GM13976 (cell line): ENCODE measurements at places on chromosomes 16 and 17.

- no peak for DNase-seq
These were observed 311.0 kb upstream of the TNRC6C start for GRCh38 chr17:77647531-77647930.

DNA sequence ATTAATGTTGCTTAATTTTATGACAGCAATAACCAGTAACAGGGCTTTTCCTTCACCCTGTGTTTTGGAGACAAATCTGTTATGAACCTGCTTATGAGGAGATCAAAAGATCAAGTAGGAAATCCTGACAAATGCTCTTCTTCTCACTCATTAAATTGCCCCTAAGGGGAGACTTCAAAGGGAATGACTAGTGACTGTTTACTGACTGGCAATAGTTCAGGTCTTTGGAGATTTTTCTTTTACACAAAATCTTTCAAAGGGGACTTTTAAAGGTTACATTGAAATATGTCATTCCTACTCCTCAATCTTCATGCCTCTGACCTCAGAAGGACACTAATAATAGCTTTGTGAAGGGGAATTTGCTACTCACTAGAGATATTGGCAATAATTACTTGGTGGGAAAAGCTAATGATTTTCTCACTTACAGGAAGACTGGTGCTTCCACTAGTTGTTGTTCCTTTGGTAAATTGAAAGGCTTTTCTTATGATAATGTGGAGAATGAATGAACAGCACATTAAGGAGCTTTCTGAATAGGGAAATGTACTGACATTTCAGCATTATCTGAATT lies 292.9 kb upstream of the CA10 start:
- no peak for DNase-seq

DNA sequence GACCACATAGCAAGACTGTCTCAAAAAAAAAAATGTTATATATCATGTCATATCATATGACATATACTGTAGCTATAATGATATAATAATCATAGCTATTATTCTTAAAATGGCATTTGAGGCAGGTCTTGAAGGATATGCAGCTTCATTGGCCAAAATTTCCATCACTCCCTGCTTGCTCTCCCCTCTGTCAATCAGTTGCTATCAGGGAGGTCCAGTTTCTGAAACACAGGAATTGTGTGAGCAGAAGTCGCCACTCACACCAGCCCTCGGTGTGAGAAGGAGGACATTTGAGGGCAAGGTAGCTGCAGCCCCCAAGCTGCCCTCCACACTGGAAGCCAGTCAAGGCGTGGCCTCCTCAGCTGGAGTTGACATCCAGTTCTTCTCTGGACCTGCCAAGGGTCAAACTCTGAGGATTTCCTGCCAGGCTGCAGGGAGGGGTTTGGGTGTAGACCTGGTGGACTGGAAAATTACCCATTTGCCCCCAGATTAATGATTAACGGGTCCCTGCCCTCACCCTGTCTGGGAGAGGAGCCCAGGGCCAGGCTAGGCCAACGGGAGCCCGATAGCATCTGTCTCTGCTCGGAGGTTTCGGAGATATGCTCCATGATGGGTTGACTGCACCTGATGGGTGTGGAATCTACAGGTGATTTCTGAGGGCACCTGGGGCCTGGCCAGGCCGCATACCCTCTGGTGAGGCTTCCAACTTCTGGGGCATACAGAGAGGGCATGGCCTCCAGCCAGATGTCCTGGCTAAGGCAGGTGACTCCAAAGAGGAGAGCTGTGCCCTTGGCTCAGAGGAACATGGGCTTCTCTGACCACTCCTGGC lies 18.8 kb downstream of the WNT9B start:
- DNase-seq, result no peak

- DNase-seq, result no peak
These were observed 22.4 kb downstream of the SOX9 start for GRCh38 chr17:72143245-72143644.

DNA sequence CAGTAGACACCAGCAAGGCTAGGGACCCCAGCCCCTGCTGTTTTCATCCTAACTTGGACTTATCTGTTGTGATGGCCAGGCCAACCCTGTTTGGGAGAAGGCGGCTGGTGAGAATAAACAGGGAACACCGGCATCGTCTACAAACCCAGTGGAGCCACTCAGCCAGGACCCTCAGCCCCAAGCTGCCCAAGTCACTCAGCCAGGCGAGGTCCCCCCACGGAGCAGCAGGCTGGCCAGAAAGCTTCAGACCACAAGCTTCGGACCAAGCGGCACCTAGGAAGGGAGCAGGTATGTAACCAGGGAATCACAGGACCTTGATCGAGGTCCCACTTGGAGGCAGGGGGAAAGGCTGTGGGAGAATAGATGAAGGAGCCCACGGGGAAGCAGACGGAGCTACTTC lies 23.4 kb downstream of the RBFOX3 start:
- DNase-seq, result no peak

- no peak for DNase-seq
These were observed 19.9 kb downstream of the ARL4D start for GRCh38 chr17:43418441-43419374.

DNA sequence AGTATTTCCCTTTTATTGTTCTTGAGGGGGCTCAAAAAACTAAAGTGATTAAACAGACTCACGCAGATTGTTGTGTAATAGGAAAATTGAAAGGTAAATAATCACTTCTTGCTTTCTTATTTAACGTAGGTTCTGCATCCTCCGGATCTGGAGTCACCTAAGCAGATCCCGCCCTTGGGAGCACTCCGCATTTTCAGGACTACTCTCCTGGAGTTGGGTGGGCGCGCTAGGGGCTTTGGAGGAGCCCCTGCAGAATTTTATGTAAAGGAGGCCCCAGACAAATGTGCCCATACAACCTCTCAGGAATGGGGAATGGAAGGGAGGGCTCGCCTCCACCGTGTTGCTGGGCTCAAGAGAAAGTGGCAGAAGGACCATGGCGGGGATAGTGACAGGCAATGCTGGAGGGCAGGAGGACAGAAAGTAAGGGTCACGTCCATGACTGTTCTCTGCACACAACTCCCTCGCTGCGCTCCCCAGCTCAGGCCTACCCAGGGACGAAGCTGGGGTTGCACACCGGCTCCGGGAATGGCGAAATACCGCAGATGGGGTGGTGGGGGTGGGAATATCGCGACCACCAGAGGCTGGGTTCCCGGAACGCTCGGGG lies 8.3 kb downstream of the MT2A start:
- no peak for DNase-seq

DNA sequence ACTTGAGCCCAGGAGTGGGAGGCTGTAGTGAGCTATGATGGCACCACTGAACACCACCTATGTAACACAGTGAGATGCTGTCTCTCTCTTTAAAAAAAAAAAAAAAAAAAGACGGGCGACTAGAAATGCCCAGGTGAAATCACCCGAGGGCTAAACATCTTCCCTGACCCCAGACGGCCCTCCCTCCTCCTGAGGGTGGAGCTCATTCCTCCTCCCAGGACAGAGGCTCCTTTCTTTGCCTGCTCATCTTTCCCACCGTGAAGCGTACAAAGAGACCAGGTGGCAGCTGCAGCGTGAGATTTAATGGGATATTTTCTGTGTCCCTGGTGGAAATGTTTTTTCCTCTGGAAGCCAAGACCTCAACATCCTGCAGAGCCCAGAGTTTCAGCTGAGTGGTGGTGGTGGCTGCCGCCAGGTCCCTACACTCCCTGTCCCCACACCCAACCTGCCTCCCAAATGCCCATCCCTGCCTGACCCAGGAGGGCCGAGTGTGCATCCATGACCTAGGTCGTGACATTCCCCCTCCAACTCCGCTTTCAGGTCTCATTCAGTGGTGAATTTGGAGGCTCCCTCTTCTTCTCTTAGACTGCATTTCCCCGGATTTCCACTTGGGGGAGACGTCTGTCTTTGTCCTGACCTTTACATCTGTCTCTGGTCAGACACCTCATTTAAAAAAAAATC lies 14.4 kb upstream of the GPRC5B start:
- peak; percentile 70 for DNase-seq

DNA sequence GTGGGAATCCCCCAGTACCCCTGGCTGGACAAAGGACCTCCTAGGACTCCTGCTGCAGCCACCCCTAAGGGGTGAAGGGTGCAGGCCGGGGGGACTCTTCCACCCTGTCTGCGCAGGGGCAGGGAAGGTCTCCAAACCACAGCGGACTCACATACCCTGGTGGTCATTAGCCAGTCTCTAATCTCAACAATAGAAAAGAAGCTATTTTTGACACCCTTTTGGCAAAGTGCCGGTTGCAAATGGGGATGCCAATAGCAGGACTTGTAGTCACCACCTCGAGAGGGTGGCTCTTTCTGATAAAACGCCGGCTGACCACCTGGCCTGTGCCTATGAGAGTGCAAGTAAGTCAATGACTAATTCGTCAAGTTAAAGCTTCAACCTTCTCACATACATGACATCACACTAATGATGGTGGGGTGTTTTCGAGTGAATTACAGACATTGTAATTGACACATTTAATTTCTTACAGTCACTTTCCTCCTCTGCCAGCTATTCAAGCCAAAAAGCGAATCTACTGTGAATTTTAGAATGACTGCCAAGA lies 23.1 kb upstream of the DNAH17 start:
- DNase-seq, result no peak

DNA sequence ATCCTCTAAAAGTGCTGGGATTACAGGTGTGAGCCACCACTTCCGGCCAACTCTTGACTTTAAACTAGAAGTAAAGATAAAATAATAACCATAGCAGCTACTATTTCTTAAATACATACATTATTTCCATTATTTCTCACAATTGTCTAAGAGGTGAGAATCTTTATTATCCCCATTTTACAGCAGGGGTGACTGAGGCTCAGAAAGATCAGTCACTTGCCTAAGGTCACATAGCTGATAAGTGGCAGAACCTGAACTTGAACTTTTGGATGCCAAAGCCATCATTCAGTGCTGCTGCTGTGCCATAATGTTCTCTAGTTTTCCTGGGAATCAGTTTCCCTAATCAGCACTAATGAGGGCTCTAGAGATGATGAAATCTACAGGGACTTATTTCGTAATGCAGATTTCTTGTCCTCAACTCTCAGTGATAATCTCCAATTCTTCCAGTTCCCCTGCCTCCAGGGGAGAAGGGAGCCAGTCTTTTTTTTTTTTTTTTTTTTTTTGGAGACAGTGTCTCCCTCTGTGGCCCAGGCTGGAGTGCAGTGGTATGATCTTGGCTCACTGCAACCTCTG lies 25.2 kb upstream of the GPRC5B start:
- no peak for DNase-seq

DNA sequence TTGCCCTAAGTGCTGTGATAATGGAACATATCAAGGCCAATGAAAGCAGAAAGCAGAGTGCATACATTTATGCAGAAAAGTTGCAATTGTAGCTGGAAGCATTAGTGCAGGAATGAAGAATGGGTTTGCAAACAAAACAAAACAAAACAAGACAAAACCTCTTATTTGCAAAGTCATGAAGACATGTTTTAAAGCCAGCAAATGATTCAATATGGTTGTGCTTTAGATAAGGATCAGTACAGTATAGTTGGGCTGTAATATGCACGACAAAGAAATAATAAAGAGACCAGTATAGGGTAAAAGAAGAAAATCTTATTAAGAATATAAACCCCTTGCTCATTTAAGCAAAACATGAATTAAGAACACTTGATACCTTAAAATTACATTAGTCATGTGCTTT lies 398.1 kb downstream of the KIF2B start:
- DNase-seq, result no peak

GRCh38 chr16:86929057-86929871 lies 350.9 kb downstream of the FOXL1 start:
- DNase-seq, result no peak

DNA sequence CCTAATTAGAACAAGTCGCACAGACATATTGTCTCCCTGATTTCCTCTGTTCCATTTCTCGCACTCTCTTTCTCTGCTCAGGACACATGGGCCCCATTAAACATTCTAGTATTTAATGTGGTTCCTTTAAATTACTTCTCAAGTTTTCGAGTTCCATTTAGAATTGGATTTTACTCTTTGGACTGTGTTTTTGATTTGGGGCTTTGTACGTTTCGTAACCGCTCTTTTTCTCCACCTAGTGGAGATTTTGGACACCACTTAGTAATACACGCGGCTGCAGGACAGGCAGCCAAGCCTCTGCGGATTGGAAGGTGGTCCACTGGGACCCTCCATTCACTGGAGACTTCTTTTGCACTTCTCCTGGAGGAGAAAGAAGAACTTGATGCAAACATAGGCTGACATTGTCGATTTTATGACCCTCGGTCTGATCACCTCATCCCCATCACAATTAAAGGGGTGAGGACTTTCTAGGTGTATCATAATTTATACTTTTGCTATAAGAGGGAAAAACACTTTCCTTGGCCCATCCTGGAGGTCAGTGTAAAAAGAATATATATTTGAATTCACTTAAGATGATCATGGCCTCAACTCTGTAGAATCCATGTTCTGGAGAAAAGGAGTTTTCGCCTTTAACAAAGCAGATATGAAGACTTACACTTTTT lies 85.7 kb downstream of the NOG start:
- DNase-seq, result peak; percentile 51
